AG09309 (cell line): ENCODE measurements at places on chromosomes 5 and 9.

- no peak for DNase-seq
These were observed 90.1 kb upstream of the DMRT1 start for GRCh38 chr9:751137-752051.

GRCh38 chr9:18555105-18555883 lies 81.3 kb downstream of the ADAMTSL1 start:
- DNase-seq: no peak

DNA sequence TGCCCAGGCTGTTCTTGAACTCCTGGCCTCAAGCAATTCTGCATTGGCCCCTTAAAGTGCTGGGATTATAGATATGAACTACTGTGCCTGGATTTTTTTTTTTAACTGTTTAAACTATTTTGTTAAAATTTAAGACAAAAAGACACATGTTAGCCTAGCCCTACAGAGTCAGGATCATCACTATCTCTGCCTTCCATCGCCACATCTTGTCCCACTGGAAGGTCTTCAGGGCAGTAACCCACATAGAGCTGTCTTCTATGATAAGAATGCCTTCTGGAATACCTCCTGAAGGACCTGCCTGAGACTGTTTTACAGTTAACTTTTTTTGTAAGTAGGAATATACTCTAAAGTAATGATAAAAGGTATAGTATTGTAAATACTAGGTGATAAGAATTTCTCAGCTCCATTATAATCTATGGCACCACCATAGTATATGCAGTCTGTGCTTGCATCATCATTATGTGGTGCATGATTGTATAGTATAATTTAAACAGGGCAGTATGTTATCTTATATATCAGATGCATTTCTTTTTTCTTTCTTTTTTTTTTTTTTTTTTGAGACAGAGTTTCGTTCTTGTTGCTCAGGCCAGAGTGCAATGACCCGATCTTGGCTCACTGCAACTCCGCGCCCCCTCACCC lies 52.7 kb downstream of the DENND4C start:
- DNase-seq: no peak

DNA sequence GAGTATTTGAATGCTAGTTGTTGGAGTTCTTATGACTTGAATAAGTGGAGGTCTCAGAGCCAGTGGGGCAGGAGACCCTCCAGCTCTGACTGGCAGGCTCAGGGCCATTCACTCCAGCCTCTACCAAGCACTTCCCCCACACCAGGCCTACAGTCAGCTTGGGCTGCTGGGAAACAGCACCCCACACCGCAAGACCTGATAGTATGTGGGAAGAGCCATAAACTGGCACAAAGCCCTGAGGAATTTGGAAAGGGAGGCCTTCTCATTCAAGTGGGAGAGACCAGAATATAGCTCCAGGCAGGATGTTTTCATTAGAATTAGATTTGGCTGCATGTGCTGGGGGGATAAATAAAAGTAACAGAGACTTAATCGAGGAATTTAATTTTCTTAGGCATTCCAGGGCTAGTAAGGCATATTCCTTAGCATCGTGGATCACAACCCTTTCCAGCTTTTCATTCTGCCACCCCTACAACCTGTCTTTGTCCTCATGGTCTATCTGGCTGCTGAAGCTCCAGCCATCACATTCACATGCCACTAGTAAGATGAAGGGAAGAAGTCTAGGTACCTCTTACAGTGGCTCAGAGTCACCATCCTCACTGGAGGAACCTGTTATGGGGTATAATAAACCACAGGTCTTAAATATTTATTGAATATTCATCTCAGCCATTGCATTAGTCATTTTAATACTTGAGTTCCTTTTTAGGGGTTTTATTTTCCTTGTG lies 47.5 kb downstream of the TMOD1 start:
- DNase-seq: no peak

GRCh38 chr5:178424810-178425177 lies 165.4 kb downstream of the COL23A1 start:
- no peak for DNase-seq

DNA sequence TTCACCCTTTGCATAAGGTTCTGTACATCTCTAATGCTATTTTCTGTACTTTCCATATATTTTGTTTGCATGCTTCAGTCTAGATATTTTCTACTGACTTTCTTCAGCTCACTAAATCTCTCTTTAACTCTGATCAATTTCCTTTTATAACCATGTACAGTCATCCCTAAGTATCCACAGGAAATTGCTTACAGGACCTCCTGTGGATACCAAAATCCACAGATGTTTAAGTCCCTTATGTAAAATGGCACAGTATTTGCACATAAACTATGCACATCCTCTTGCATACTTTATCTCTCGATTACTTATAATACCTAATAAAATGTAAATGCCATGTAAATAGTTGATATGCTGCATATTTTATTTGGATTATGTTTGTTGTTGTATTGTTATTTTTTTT lies 442.1 kb downstream of the TLE4 start:
- no peak for DNase-seq

GRCh38 chr5:116880150-116880549 lies 305.5 kb upstream of the SEMA6A start:
- DNase-seq: no peak

- DNase-seq: no peak
These were observed 13.4 kb upstream of the PRDM6 start for GRCh38 chr5:123075521-123076163.

DNA sequence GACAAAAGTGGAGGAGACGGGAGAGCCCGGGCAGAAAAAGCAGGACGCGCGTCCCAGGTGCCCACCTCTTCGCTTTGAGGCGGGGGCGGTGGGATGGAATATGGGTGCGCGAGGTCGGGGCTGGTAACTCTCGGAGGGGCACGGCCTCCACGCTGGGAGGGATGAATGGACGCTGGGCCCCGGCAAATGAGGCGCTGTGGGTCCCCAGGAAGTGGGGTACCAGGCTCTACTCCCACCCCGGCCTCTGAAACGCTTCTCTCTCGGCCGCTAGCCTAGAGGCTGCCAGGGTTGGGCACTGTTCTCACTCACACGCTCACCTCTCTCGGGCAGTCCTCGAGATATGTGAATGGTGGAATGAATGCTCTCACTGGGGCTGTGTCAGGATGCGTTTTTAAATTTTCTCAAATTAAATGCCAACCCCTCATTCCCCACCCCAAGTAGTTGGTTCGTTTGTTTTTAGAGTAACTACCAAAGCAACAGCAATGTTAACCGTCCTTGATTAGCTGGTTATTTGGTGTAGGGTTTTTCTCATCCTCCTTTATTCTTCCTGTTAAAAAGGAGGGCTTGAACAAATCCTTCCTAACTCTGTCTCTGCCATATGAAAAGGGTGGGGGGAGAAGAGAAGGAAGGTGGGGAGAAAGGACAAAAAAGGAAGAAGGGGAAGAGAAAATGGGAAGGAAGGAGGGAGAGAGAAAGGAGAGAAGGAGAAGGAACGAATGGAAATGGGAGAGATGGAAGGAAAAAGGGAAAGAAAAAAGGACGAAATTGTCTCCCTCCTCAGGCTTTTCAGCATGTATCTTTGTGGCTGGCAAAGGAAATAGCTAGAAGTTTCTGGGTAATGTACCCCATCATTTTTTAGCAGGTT lies 1.3 kb upstream of the EBF1 start:
- DNase-seq: no peak

DNA sequence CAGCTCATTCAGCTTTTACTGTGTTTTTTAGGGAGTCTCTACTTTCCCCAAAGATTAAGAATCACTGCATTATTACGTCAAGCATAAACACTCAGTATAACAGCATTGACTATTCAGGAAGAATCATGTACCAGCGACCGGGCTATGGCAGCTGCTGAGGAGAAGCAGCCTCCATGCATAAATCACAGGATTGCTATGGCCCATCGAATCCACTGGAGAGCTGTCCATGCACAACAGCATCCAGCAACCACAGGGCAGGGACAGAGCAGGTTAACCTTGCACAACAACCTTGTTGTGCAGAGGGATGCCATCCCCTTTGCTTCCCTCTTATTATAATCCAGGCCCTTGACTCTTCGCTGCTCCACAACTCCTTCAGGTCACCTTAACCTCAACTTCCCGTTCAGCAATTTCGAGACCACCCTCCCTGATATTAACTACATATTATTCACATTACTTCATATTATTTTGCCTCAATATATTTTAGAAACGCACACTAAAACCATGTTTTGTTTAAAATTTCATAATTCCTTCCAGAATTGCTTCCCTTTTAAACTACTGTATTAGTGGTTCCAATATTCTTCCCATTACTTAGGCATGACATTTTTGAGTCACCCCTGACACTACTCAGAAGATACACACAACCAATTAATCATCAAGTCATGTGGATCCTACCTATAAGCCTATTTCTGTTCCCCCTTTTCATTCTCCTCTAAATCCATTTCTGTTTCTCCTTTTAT lies 991 bp downstream of the IARS1 start:
- DNase-seq: no peak

- DNase-seq: no peak
These were observed 148.3 kb downstream of the GAPVD1 start for GRCh38 chr9:125409637-125410521.

DNA sequence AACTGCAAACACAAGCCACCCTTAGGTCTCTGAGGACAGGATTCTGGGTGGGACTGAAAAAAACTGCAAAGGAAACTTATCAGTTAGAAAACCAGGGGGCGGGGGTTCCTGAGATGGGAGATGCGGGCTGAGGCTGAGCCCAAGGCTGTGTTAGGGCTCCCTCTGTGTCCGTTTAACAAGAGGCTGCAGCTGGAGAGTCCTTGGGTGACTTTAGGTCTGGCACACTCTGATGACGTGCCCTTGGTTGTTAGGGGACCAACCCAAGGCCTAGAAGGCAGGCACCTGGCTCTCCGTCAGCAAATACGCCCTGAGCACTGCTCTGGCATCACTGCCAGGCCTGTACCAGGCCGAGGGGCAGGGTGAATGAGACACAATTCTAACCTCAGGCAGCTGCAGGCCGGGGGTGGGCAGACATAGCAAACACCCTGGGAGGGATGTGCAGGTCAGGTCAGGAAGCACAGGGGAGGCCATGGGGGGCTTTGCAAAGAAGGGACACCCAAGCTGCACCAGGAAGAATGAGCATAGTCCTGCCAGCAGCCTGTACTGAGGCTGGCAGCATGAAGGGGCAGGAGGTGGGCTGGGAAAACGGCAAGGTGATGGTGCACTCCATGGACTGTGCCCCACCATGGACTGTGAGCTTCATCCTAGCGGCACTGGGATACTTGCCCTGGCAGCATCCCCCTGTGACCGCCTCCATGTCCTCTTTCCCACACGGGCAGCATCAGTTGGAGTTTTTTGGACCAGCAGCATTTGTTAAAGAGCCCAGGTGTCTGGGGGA lies 137.9 kb downstream of the GABBR2 start:
- no peak for DNase-seq

GRCh38 chr5:140694276-140694675 lies 3.0 kb downstream of the HARS2 start:
- DNase-seq: no peak

DNA sequence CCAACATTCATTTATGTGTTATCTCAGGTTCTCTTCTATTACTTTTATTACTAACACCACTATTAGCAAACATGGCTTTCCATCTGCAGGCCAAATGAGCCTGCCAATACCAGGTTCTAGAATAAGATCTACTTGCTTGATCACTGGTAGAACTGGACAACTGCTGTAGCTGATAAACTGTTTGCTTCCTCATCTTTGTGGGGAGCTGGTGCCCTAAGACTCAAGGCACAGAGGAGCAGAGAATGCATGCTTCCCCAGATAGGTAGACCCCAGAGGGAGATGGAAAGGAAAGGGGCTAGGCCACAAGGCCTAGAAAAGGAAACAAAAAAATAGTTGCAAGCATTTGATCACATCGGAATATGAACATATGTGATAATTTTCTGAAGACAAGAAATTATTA lies 30.7 kb upstream of the AUH start:
- no peak for DNase-seq

DNA sequence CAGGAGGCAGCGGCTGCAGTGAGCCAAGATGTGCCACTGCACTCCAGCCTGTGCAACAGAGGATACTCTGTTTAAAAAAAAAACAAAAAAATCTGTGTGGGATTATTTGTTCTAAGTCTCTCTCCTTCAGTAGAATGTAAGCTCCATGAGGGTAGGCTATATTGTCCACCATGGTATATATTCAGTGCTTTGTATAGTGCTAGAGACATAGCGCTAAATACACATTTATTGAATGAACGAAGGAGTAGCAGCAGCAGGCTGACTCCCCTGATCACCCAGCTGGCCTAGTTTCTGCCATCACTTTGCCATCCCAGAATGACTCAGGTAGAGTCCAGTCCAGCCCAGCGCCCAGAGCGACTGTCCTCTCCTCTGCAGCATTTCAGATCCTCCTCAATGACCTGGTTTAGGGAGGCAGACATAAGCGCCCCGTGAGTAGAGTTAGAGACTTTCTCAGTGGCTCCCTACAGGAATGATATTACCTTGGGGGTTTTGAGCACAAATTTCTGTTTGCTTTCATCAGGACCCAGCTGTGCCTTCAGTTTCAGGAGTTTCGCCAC lies 716 bp downstream of the HARS1 start:
- DNase-seq: no peak

GRCh38 chr9:90874194-90874593 lies 72.6 kb downstream of the SYK start:
- DNase-seq: no peak

- DNase-seq: no peak
These were observed 176.4 kb downstream of the KIF4B start for GRCh38 chr5:155189981-155190380.

DNA sequence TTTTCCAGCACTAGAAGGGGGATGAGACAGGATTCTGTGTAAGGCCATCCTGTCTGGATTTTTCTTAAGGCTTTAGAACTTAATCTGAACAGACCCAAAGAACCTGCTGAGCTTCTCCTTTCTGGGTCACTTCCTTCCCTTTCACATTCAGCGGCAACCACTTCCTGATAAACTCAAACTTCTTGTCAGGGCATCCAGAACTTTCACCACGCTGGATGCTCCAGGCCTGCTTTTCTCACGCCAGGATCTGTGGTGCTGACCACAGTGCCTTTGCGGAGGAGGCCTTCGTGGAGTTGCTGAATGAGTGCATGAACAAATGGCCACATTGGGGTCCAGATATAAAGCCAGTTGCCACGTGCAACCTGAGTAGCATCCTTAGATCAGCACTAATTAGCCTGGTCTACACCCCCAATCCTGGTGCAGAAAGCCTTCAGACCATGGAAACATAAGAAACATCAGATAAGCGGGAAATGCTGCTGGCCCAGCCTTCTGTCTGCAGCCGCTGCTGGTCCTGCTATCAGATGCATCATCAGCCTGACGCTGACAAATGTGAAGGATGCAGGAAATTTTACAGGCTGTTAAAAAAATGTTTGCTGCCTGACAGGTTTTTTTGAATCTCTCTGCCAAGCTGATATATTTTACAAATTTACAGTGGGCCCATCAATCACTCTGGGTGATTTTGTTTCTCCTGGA lies 75.3 kb upstream of the BARHL1 start:
- DNase-seq: no peak

DNA sequence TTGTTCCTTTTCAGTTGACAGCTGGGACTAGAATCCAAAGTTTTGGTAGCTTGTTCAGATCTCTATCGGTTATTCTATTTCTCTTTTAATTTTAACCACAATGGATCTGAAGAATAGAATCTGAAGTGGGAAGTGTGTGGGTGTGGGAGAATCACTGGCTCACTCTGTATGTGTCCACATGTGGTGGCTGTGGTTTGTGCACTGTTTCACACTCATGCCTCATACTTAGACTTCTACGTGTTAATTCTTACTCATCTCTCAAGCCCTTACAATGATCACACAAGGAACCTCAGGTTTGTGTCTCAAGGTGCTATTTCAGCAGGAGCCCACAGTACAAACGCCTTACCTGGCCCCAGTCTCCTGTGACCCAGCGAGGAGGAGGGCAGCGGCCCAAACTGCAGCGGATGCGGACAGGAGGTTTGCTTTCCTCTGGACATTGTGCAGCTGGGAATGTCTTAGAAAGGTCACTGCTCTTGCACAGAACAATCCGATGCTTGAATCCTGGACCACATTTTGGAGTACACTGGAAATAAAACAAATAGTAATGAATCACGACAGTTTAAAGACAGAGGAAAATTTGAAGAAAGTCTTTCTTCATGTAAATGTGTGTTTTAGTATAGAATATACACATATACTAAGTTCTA lies 309.1 kb downstream of the ADAMTS6 start:
- DNase-seq: peak; percentile 70
